ENCODE measurements at places on chromosomes 2 and 18.

- no peak for DNase-seq
These were observed 19.7 kb upstream of the STPG4 start for GRCh38 chr2:47174733-47175361.

DNA sequence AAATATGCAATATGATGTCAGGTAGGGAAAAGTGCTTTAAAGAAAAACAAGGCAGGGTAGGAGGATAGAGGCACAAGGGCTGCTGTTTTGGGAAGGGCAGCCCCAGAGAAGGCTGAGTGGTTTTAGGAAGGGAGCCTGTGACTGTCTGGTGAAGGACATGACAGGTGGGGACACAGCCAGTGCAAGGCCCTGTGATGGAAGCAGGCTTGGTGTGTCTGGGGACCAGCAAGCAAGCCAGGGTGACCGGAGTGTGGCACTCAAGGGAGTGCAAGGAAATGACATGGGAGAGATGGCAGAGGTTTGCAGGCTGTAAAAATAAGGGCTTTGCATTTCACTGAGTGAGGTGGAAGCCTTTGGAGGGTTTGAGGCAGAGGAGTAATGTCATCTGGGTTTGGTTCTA lies 62.0 kb downstream of the LTBP1 start:
- no peak for DNase-seq

GRCh38 chr2:42977270-42978174 lies 185.1 kb upstream of the HAAO start:
- no peak for DNase-seq

DNA sequence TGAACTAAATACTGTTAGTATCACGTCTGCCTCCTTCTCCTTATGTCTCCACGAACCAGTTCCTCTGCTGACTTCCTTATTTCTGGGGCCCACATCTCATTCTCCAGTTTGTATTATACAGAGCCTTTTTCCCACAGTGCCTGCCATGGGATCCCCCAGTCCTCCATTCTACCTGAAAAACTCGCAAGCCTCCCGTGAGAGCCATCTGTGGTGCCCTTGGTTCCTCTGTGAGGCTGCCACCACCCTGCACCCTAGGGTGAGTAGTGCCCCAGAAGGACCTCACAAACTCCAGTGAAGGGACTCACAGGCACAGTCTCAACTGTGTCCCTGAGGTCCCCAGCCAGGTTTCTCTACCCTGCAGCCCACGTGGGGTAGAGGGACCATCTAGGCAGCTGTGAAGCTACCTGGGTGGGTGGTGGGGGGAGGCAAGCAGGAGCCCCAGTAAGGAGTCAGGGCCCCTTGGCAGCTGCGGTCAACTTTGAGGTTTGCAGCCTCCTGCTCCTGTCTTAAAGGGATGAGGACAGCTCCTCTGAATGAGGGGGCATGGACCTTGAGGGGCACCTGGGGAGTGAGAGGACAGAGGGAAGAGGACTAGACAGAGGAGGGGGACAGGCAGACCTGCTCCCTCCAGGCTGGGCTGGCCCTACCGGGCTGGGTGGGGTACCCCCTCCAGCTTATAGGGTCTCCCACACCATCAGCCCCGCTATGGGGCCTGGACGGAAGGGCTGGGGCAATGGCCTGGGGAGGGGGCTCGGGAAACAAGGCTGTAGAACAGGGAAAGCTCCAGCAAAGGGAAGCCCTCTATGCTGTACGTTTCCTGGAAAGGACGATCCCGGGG lies 1.0 kb downstream of the PSTPIP2 start:
- DNase-seq = no peak

DNA sequence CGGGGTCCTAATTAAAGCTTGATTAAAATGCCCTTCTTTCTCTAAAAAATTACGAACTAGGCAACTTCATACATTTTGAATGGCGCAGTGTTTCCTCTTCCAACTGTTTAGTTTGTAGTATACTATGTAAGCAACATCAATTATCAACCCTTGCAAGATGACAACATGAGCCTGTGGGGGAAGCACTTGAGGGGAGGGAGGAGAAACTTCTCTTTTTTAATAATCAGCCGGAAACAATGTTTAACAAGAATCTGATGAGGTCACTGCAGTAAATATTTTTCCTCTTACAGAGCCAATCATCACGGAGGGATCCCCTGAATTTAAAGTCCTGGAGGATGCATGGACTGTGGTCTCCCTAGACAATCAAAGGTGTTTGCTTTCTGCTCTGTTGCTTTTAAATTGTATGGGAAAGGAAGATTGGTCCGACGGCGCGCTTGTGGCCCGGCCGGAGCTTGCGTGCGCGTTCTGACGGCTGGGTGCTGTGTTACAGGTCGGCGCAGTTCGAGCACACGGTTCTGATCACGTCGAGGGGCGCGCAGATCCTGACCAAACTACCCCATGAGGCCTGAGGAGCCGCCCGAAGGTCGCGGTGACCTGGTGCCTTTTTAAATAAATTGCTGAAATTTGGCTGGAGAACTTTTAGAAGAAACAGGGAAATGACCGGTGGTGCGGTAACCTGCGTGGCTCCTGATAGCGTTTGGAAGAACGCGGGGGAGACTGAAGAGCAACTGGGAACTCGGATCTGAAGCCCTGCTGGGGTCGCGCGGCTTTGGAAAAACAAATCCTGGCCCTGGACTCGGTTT lies 5.3 kb upstream of the DLX1 start:
- DNase-seq = no peak

DNA sequence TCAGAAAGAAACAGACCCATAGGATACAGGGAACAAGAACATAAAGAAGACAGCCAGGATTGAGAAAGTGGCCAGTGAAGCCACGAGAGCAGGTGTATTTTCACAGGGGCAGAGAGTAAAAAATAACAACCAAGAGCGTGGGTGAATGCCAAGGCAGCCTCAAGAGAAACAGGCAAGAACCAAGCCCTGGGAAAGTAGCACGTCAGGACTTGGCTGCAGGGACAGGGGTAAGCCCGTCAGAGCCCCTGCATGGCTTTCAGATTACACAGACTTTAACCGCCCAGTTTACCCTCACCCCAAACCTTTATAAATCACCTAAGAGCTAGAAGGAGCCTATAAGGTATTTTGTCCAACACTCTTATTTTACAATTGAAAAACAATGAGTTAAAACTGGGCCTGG lies 43.7 kb downstream of the ARL4C start:
- DNase-seq = no peak

DNA sequence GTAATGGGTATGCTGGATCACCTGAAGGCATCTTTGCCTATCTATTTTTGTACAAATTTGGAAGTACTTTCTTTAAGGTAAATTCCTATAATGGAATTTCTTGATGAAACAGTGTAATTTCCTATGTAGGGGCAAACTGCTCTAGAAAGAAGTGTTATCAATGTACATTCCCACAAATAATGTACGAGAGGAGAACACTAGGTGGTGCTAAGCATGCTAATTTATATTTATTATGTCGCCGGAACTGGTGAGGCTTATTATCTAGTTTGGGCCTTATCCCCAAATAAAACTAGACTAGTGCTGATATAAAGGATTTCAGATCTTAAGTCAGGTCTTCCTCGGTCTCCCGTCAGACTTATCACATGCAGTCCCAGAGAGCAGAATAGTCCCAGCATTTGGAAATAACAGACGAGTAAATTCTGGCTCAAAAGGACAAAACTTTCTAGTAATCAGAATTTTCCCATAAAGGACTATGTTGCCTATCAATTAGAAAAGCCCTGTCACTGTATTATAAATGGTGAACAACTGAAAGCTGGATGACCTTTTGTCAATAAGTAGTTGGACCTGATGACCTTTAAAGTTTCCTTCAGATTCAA lies 86.9 kb upstream of the RBBP8 start:
- no peak for DNase-seq

DNA sequence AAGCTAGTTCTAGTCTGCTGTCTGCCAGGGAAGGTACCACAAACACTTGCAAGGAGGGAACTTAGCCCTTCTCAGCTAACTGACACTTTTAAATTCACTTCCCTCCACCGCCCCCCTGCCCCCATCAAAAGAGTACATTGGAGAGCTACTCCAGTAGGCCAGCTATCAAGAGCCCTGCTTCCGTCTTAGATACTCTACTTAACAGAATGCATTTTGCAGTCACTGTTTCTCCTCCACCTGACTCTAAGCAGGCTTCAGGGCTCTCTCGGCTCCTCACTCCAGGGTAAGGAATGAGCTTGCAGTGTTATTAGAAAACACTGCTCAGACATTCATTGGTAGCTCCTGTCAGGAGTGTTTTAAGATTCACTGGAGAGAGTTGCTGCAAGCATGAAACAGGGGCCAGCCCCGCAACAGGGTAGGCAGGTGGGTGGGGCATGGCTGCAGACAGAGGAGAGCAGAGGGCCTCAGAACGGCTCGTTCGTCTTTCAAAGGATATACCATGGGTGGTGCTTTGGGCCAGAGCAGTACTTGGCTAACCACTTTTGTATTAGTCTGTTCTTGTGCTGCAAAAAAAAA lies 35.3 kb upstream of the PDCL3 start:
- DNase-seq = no peak

- no peak for DNase-seq
These were observed 10.1 kb upstream of the CD226 start for GRCh38 chr18:69957747-69958146.

- no peak for DNase-seq
These were observed 394.7 kb downstream of the FBXO15 start for GRCh38 chr18:73752965-73753364.

- DNase-seq = no peak
These were observed 214.6 kb upstream of the LRRTM1 start for GRCh38 chr2:80519121-80519643.

GRCh38 chr2:16900405-16901025 lies 234.9 kb upstream of the CYRIA start:
- no peak for DNase-seq

GRCh38 chr18:14961991-14962390 lies 214.0 kb downstream of the ANKRD30B start:
- DNase-seq = no peak

- DNase-seq = no peak
These were observed 159.2 kb upstream of the DTNA start for GRCh38 chr18:34550902-34551301.

GRCh38 chr2:85862426-85862825 lies 26.4 kb downstream of the ST3GAL5 start:
- no peak for DNase-seq

DNA sequence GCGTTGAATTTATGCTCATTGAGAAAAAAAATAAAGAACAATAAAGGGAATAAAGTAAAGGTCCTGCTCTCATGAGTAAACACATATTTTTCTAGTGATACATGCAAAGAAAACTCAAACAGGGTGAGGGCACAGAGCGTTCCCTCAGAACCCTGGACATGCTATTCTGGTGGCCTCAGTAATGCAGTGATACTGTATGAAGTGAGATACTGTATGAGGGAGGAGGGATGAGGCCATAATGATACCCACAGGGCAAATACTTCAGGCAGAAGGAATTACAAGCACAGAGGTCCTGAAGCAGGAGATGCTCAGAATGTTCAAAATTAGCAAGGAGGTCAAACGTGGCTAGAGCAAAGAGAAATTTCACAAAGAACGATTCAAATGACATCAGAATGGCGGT lies 28.4 kb upstream of the RNU4ATAC start:
- peak; percentile 44 for DNase-seq

DNA sequence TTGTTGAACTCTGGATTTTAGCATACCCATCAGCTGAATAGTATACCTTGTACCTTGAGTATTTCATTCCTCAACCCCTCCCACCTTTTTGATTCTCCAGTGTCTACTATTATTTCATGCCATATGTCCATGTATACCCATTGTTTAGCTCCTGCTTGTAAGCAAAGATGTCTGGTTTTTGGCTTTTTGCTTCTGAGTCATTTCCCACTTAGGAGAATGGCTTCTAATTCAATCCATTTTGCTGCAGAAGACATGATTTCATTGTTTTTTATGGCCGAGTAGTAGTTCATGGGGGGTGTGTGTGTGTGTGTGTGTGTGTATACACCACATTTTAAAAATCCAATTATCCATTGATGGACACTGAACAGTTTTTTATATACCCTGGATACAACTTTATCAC lies 24.3 kb upstream of the MOCOS start:
- no peak for DNase-seq

GRCh38 chr2:127479866-127480743 lies 46.2 kb downstream of the IWS1 start:
- no peak for DNase-seq

DNA sequence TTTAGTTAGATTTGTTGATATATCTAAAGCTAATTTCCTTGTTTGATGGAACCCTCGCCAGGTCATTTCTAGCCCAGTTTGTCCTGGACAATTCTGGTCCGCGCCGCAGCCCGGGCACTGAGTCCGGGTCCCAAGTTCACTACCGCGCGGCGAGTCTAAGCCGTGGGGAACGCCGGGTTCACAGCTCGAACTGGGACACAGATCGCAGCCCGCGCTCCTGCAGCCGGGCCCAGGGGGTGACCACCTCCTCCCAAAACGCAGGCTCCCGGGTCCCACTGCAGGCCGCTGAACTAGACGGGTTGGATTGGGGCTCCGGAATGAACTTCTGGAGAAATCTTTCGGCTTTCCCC lies 681 bp downstream of the ACADL start:
- no peak for DNase-seq

DNA sequence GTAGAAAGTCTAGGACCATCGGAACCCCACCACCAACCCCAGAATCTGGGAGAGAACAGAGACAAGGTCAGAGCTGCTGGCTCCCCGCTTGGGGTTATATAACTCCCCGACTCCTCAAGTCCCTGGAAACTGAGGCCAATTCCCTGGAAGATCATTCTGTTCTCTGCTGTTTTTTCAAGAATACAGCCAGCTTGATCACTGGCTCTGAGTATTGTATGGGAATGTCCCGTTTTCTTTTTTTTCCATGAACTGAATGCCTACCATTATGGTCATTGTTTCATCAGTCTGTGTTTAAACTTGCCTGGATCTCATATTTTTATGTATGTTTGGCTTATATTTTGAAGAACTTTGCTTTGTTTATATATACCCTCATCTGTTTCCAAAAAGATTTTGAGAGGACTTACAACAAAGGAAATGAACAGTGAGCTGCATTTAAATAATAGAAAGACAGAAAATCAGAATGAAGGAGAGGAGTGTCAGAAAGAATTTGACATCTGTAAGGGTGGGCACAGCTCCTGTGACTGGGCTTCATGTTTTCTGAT lies 90.0 kb upstream of the ALPP start:
- no peak for DNase-seq

DNA sequence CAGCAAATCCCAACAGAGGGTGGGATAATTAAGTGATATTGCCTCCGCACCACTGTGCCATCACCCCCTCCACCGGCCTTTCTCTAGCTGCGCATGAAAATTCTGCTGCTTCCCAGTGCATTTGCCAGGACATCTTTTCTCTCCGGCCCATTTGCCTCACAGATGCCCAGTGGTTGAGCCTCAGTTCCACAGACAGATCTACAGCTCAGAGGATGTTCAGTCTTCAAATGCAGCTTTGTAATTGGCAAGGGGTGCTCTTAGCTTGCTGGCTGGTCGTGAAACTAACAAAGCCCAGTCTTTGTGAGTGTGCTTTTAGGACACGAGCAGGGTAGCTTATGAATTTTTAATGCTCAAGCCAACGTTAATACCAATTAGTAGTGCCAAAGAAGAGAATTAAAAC lies 253.3 kb upstream of the REV1 start:
- DNase-seq = no peak

DNA sequence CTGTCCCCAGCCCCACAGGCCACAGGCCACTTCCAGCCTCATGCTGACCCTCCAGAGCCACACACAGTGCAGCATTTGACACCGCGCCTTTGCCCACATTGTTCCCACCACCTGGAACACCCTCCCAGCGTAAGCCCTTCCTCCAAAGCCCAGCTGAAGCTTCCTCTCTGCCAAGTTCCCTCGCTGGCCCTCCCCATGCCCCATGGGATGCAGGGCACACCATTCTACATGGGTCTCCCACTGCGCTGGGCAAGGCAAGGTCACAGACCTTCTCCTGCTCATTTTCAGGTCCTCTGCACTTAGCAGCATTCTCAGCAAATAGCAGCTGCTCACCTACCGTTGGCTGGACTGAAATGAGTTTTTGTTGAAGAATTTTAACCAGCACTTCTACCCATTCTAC lies 455.5 kb downstream of the EIPR1 start:
- no peak for DNase-seq

- no peak for DNase-seq
These were observed 16.7 kb upstream of the RAPH1 start for GRCh38 chr2:203551778-203552177.
